ENCODE measurements at places on chromosomes 6 and 20. TPM values are rescaled to one million over a fixed set of nuclear protein-coding genes. Genes with fewer than 3 reads are reported as not detected.

SLC35D3 gene
- total RNA-seq = not detected

PREX1 gene
- total RNA-seq = 20.0 TPM

MED23 gene
- total RNA-seq = 18.3 TPM

GPLD1 gene
- total RNA-seq = 0.98 TPM

CST2 gene
- not detected for total RNA-seq

BCAS1 gene
- total RNA-seq = 3.1 TPM

LAMA4 gene
- 11.9 TPM for total RNA-seq

CCN6 gene
- total RNA-seq = 3.0 TPM

WFDC5 gene
- total RNA-seq = not detected

ANKEF1 gene
- total RNA-seq = 6.3 TPM

SCRT2 gene
- not detected for total RNA-seq

NANP gene
- 7.3 TPM for total RNA-seq

BPIFB2 gene
- total RNA-seq = not detected

PHF3 gene
- total RNA-seq = 40.0 TPM

DLK2 gene
- total RNA-seq = 19.1 TPM

BMP7 gene
- total RNA-seq = 11.5 TPM

SGK2 gene
- 0.90 TPM for total RNA-seq

VEGFA gene
- total RNA-seq = 98.7 TPM

BTN2A1 gene
- 23.0 TPM for total RNA-seq

OR12D3 gene
- total RNA-seq = not detected

MCHR2 gene
- total RNA-seq = not detected

SLC17A2 gene
- not detected for total RNA-seq

FKBP1A gene
- total RNA-seq = 695 TPM

GABRR1 gene
- not detected for total RNA-seq

PGK2 gene
- total RNA-seq = not detected

TNFRSF6B gene
- not detected for total RNA-seq

OXT gene
- total RNA-seq = not detected

APCDD1L gene
- total RNA-seq = 0.62 TPM

TBXT gene
- total RNA-seq = not detected

ABHD12 gene
- total RNA-seq = 90.9 TPM

SLC22A23 gene
- 4.5 TPM for total RNA-seq

NOTCH4 gene
- total RNA-seq = 2.0 TPM

TSPO2 gene
- not detected for total RNA-seq

RNF182 gene
- total RNA-seq = 22.2 TPM

F13A1 gene
- total RNA-seq = 0.26 TPM

TBX18 gene
- 10.1 TPM for total RNA-seq

FAM209B gene
- not detected for total RNA-seq

IL17F gene
- total RNA-seq = not detected

ERVFRD-1 gene
- not detected for total RNA-seq

GRM1 gene
- not detected for total RNA-seq

MARCKS gene
- total RNA-seq = 35.3 TPM

CTCFL gene
- total RNA-seq = 0.05 TPM

C20orf141 gene
- not detected for total RNA-seq

NOL7 gene
- 74.4 TPM for total RNA-seq
